ENCODE measurements at places on chromosomes 13 and 19. TPM values are rescaled to one million over a fixed set of nuclear protein-coding genes. Genes with fewer than 3 reads are reported as not detected.

DNA sequence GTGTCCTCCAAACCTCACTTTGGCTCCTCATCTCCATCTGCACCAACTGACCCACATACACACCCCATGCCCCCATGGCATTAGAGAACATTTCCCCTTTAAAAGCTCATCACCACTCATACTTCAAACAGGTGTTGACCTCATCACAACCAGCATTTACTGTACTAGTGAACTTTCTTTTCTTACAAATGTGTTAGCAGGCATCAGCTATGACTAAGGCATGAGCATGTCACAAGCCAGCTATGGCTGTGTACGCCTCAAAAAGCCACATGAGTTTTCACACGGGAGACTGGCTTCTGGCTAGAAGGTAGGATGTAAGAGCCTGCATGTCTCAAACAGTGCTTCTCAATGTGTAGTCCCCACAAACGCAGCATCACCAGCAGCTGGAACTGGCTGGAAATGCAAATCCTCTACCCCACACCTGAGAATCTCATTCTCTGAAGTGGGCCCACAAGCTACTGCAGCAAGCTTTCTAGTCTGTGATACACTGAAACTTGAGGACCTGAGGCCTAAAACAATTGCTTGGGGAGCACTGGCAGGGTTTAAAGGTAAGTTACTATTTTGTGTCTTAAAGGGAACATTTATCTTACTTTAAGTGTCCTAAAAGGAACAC, 66.8 kb downstream of the TUBGCP3 start:
- no peak overlapping the region for H3K4me3 ChIP-seq
- no peaks in the 10 kb centered on the region for H3K27me3 ChIP-seq
- no peak for DNase-seq
- H3K36me3 ChIP-seq: peaks cover 31% of the 10 kb centered on the region

DNA sequence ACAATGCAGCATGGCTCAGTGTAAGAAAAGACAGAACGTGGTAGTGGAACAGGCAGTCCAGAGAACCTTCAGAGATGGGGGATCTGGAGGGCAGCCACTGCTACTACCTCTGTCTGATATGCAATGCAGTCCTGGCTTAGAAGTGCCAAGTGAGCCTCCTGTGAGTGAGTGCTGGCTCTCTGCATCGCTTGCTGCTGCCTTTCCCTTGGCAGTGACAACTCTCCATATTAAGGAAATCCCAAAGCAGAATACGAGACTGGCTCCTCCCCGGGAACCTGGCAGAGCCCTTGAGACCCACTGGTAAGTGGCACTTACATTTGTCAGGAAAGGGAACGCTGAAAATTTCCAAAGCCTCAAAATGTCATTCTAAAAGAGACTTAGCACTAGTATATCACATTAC, 7.5 kb downstream of the DOCK9 start:
- H3K27ac ChIP-seq: peak overlapping the region; percentile 50
- no peaks in the 10 kb centered on the region for H3K27me3 ChIP-seq
- no peaks in the 10 kb centered on the region for H3K36me3 ChIP-seq

- no peak for DNase-seq
- H3K27me3 ChIP-seq: no peaks in the 10 kb centered on the region
- H3K36me3 ChIP-seq: no peaks in the 10 kb centered on the region
- no peaks in the 10 kb centered on the region for H3K4me1 ChIP-seq
- H3K4me3 ChIP-seq: no peak overlapping the region
These were observed 292.3 kb upstream of the SPRY2 start for GRCh38 chr13:80633251-80633650.

DNA sequence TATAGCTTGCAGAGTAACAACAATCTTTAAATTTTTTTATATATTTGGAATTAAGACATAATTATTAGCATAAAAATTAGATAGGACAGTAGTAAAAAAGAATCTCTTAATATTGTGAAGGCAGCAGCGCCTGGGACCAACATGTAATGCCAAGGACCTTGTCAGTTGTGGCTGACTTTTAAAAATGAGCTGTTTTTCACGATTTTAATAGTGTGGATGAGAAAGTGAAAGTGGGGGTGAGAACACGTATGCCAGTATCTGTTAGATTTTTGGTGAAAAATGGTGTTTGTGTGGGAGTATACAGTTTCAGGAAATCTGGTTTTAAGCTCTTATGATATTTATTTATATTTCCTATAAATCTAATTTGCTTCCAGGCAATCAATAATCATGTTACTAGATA, 125.2 kb downstream of the LMO7 start:
- H3K27me3 ChIP-seq: no peaks in the 10 kb centered on the region
- peak overlapping the region; percentile 58 for H3K27ac ChIP-seq
- H3K4me1 ChIP-seq: peaks cover 10% of the 10 kb centered on the region
- H3K4me3 ChIP-seq: peak overlapping the region; percentile 41
- DNase-seq: no peak

DNA sequence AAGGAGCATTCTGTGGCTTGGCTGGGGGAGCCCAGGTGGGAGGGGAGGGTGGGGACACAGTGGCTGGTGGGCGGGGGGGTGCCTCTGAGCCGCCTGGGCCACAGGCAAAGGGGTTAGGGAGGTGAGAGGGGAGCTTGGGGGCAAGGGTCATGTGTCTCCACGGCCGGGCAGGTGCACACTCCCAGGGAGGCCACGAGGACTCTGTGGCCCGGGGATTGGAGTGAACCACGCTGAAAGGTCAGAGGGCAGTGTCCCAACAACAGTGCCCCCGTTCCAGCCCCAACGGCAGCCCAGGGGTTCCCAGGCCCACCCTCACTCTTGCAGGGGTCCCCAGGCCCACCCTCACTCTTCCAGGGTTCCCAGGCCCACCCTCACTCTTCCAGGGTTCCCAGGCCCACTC, 9.6 kb downstream of the C2CD4C start:
- DNase-seq: no peak
- peaks cover 14% of the 10 kb centered on the region for H3K27me3 ChIP-seq
- peaks cover 7% of the 10 kb centered on the region for H3K4me1 ChIP-seq
- H3K4me3 ChIP-seq: no peak overlapping the region
- no peaks in the 10 kb centered on the region for H3K36me3 ChIP-seq

DNA sequence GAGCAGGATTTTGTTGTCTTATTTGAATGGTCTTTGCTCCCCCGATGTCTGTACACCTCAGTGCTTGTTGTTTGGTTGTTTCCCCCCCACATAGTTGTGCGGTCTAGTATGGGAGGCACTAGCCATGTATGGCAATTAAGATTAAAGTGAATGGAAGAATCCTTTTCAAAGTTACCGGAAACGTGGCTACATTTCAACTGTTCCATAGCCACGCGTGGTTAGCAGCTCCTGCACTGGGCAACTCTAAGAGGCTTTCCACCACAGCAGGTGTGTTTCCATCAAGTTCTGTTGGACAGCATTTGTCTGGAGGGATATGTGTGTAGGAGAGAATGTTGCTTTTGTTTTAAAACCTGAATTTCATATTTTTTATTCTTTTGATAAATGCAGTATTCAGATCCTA, 247.3 kb downstream of the GGACT start:
- no peak for DNase-seq
- H3K4me1 ChIP-seq: no peaks in the 10 kb centered on the region
- peaks cover 25% of the 10 kb centered on the region for H3K36me3 ChIP-seq
- no peak overlapping the region for H3K27ac ChIP-seq

WDR87 gene
- not detected for total RNA-seq

CFAP97D2 gene
- total RNA-seq: not detected

TUBA3C gene
- total RNA-seq: not detected

FGF14 gene
- 0.83 TPM for total RNA-seq

BIVM gene
- 16.4 TPM for total RNA-seq

HSD11B1L gene
- total RNA-seq: 15.0 TPM

URAD gene
- not detected for total RNA-seq

CGB1 gene
- not detected for total RNA-seq

MBD3L3 gene
- total RNA-seq: not detected

Data from esophagus muscularis mucosa (tissue), 4 donors.